Calu3 (cell line): ENCODE measurements at places on chromosomes 7 and 10. TPM values are rescaled to one million over a fixed set of nuclear protein-coding genes. Genes with fewer than 3 reads are reported as not detected.

DNA sequence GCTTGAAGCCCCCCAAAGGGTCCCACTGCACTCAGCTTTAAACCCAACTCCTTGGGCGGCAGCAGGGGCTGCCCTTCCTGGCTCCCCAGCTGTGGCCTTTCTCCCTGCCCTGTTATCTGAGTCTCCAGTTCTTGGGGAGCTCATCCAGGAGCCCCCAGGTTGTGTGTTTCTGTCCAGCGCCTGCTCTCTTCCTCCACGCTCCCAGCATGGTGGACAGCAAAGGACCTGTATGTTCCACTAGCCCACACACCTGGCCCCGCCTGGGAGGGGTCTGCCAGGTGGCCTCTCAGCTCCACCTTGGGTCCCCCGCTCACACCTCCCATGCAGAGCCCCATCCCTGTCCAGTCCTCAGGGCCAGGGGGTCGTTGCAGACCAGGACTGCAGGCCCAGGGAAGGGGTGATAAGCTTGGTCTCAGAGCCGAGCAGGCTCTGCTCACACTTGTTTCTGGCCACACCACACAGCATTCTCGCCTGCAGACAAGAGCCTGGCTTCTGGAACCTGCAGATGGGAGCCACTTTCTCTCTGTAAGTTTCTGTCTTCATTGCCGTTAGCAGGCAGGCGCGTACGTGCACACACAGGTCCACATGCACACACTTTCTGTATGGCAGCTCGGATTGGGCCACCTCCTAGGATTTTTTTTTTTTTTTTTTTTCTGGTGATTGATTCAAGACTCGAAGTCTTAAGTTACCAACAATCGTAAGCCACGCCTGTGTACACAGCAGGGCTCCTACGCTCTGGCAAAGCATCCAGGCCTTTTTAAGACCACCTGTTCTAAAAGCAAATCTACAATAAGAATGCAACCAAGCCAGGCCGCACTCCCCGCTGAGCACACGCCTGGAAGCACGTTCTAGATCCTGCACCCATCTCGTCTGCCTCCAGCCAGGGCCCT lies 104.6 kb downstream of the CYTH3 start:
- DNase-seq, result no peak

- no peak for DNase-seq
Observed at GRCh38 chr7:36278620-36279172, 111.0 kb upstream of the ANLN start.

DNA sequence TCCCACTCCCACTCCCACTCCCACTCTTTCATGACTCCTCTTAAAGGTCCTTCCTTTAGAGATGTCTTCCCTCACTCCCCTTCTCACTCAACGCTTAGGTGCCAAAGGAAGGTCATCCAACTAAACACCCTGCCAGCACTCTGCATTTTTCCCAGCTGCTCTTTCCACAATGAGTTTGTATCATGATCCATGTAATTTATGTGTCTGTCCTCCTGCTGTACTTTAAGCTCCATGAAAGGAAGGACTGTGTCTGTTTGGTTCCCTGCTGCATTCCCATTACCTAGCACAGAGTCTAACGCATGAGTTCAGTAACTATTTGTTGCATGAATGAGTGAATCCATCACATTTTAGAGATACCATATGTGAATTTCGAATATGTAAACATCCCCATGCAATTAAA lies 252.7 kb downstream of the KIF20B start:
- DNase-seq, result no peak

GRCh38 chr7:93442478-93443224 lies 131.9 kb downstream of the CALCR start:
- peak; percentile 70 for DNase-seq

DNA sequence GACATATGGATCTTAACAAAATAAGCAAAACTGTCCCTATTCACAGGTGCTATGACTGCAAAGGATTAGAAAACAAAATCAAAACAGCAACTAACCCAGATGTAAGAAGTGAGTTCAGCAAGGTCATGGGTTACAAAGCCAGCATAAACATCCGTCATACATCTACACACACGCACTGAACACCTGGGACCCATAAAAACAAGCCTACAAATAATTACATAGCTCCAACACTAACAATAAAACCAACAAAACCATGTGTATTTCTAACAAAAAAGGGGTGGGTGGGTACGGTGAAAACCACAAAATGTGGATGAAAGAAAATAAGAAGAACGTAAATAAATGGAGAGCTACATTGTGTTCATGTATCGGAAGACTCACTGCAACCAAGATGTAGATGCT lies 256.8 kb downstream of the ELFN1 start:
- no peak for DNase-seq

DNA sequence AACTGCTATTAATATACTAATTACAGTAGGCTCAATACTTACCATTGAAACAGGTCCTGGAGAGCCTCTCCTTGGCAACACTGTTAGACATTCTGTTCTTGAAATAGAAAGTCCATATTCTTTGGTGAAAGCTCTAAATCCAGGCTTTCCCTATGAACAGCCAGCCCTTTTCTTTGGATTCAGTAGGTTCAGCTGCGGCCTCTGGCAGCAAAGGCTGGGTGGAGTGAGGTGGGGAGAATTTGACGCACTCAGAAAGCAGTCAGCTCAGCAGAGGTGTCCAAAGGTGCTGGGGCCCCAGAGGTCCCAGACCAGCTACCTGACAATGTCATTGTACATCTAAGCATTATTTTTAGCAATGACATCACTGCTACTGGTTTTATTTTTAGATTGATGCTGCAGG lies 146.1 kb downstream of the GRK5 start:
- no peak for DNase-seq

DNA sequence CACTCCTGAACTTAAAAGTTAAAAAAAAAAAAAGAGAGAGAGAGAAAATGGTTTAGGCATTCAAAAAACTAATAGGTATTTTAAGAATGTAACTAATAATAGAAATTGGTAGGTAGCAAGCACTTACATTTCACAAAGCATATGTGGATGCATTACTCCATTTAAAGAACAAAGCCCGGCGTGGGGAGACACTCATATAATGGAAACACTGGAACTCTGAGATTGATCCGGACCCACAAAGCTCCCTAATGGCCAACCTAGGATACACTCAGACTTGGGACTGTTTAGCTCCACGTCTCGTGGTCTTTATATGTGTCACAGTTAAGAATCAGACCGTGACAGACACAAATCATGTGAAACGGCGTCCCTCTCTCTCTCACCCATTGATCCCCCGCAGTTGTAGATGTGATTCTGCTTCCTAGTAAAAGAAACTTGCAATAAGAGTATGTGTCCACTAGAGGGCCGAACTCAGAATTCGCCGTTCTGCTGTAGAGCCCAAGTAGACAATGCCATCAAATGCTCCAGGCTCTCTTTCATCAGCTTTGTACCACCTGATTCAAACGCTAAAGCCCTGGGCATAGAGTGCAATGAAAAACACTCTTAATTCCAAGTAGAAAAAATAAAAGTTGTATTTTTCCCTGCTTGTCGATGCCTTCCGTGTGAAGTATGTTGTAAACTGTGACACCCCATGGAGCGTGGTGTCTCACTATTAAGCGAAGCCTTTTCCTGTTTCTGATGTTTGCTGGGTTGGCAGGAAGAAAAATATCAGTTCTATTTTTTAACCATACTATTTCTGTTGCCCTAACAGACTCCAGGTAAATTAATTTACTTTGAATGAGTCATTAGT lies 429.0 kb upstream of the MTPN start:
- DNase-seq, result peak; percentile 46

- peak; percentile 91 for DNase-seq
Observed at GRCh38 chr7:151038951-151039849, 9.1 kb upstream of the ASIC3 start.

GRCh38 chr7:107989618-107990373 lies 13.2 kb downstream of the LAMB1 start:
- DNase-seq, result no peak

- no peak for DNase-seq
Observed at GRCh38 chr7:14988941-14989340, 86.4 kb upstream of the DGKB start.

- no peak for DNase-seq
Observed at GRCh38 chr10:61503051-61503450, 49.9 kb upstream of the TMEM26 start.

DNA sequence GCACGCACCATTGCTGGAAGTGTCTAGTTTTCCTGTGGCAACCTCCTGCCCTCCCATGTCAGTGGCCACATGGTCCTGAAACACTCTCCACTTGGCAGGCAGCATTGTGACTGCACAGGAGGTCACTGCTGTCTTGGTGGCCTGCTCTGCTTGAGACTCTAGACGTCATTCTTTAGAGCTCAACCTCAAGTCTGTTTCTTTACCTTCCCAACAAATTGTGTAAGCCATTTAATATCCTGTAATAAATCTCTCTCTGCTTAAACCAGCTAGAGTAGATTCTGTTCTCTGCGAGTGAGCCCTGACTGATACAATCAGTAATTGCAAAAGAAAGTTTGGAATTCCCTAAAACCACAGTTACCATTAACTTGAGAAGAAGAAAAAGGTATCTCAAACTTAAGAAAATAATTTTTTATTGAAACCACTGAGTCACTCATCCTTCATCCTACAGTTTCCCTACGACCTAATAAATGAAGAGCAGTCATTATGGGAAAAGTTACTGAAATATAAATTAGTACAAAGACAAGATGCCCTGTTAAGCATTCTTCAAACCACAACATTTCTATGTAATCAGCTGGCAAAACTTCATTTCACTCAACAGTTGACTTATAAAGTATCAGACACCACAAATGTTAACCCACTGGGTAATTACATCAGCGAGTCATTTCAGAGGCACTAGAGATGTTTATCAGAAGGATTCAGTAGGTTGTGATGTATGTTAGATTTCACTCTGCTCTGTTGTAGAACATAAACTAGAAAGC lies 18.0 kb downstream of the SLC25A13 start:
- no peak for DNase-seq

GRCh38 chr7:101453617-101454016 lies 90.9 kb downstream of the COL26A1 start:
- no peak for DNase-seq

DNA sequence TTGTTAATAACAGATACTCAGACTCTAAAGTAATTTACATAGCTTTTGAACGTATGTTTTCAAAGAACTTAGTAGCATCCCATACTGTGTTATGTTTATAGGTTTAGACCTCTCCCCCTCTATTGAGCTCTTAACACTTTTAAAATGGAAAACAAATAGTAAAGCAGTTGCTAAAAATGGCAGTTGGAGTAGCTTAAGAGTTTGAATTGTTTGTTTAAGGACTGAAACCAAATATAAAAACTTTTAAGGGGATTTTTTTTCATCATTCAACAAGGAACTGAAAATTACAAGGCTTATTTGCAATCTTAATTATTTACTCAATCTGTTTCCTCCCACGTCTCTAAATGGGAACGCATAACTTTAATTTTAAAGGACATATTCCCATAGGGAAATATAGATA lies 1.6 kb upstream of the SPAG6 start:
- DNase-seq, result no peak

- DNase-seq, result no peak
Observed at GRCh38 chr10:123998197-123999141, 94.9 kb downstream of the CHST15 start.

DNA sequence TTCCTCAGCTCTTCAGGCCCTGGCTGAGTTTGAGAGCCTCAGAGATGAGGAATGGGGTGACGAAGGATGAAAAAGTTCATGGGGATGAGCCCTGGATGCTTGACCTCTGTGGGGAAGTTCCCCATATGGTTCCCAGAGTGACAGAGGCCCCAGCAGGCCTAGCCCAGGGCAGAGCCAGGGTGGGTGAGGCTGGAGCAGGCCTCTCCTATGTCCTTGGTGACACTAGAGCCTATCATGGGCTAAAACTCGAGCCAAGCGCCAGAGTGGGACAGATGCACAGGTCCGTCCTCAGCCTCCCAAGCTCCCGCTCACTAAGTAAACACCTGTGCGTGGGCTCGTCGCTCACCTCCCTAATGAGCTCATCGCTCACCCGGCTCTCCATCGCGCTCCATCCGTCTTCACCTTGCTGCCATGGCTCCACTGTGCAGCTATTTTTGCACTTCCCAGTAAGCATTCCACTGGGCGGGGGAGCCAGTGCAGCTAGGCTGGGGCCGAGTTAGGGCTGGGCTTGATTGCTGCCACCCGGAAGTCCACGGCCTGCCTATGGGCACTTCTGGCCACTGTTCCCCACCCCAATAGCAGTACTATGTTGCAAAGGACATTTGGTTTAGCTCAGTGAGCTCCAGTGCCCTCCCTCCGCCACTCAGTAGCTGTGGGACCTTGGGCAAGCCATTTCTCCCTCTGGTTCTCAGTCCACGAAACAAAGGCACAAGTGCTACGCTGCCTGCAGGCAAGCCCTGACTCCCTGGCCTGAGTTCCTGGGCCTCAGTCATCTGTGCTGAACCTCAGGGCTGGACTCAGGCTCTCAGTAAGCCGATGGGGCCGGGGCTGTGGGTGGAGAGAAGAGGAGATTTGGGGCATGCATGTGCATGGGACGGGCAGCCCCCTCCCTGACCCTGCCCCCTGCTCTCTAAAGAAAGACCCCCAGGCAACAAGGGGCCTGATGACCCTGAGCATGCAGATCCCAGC lies 117.3 kb upstream of the PCBD1 start:
- DNase-seq, result no peak

DNA sequence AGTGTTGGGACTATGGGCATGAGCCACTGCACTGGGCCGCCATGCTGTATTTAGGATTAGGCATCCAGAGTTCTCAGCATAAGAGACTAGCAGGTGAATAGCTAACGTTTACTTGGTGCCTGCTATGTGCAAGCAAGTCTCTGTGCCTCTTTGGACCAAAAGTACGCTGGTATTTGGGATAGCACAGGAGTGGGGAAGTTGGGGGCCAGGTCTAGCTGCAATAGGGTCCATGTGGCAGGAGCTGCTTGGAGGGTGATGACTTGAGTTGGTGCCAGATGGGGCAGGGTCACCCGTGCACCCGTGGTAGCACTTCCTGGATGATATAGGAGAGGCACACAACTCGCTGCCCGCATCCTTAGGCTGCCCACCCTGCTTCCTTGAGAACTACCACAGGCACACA lies 22.4 kb downstream of the NACAD start:
- DNase-seq, result no peak

DNA sequence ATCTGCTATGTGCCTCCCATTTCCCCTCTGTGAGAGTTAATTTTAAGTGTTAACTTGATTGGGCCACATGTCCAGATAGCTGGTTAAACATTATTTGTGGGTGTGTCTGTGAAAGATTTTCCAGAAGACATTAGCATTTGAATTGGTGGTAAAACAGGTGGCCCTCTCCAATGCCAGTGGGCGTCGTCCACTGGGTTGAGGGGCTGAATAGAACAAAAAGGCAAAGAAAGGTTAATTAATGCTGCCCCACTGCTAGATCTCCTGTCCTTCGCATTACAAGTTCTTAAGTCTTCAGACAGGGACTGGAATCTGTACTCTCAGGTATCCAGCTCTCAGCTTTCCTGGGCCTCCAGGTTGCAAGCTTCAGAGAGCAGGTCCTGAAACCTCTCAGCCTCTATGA lies 1160.9 kb upstream of the LRRN3 start:
- no peak for DNase-seq

The IFIT1B gene
- total RNA-seq, result not detected in 2 replicates

The ASB4 gene
- total RNA-seq, result 0.47 TPM in 1 of 2 replicates, not detected in the other

The AKR1B15 gene
- total RNA-seq, result 0.73 and 1.7 TPM in 2 replicates

The VOPP1 gene
- total RNA-seq, result 106 and 128 TPM in 2 replicates

The ZEB1 gene
- 7.1 and 10.3 TPM in 2 replicates for total RNA-seq

The PCLO gene
- 7.2 and 9.1 TPM in 2 replicates for total RNA-seq

The SPDYE11 gene
- not detected in 2 replicates for total RNA-seq

The FAM241B gene
- total RNA-seq, result 22.9 and 25.2 TPM in 2 replicates

The IFIT3 gene
- total RNA-seq, result 45.2 and 153 TPM in 2 replicates
